Activated CD4-positive, alpha-beta T cell treated with anti-CD3 and anti-CD28 coated beads, Interleukin-2, amount 10 ng/mL, durations not matched to agents 24 days and 14 days (primary cell): ENCODE measurements at places on chromosomes 5 and 9. TPM values are rescaled to one million over a fixed set of nuclear protein-coding genes. Genes with fewer than 3 reads are reported as not detected.

GRCh38 chr9:68951879-68952659 lies 61.8 kb downstream of the PRKACG start:
- DNase-seq: no peak

- DNase-seq: no peak
Observed at GRCh38 chr5:73250645-73251044, 77.7 kb downstream of the TMEM174 start.

- DNase-seq: peak; percentile 89
Observed at GRCh38 chr5:134555890-134556311, 30.4 kb downstream of the JADE2 start.

DNA sequence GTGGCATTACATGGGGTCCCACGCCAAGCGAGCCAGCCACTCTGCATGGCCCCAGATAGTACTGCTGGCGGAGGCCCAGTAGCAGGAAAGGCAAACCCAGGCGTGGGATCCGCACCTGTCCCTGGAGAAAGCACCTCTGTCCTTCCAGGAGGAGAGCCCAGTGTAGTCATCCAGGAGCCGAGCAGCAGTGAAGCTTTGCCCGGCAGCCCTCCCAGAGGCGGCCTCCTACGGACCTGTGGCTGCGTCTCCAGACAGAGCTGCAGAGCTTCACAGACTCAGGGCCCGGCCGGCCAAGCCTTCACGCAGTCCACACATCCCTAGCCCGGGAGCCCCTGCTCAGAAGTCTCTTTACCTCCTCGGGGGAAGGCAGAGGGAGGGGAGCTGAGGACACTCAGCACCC lies 100.8 kb upstream of the PPP1R26 start:
- DNase-seq: no peak

GRCh38 chr9:27711241-27711640 lies 138.0 kb upstream of the C9orf72 start:
- DNase-seq: no peak

- DNase-seq: no peak
Observed at GRCh38 chr9:131584858-131585257, 39.5 kb downstream of the PRRT1B start.

GRCh38 chr9:133917375-133917774 lies 74.7 kb downstream of the VAV2 start:
- no peak for DNase-seq

PCDHA13 gene
- total RNA-seq: not detected in 2 replicates
